ENCODE measurements at places on chromosomes 11 and 22.

DNA sequence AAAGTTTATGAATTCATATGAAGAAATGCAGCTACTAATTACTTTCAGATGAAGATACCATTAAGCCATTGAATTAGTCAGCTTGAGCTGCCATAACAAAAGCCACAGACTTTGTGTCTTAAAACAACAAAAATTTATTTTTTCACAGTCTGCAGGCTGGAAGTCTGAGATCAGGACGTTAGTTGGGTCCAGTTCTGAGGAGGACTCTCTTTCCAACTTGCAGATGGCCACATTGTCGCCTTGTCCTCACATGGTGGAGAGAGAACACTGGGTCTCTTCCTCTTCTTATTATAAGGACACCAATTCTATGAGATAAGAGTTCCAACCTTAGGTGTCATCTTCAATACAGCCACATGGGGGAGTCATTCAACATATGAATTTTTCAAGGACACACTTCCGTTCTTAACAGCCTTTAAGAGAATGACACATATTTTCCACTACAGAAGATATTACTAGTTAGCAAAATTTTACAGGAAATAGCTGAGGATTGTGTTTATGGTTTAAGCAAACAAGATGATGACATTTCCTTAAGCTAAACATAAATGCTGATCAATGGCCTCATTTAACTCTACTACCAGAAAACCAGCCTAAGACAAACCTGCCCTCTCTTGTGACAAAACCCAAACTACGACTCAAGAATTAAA is 56.0 kb downstream of the DCUN1D5 start:
- DNase-seq: peak; percentile 27

GRCh38 chr11:88310246-88310645 is 27.3 kb downstream of the CTSC start:
- no peak for DNase-seq

DNA sequence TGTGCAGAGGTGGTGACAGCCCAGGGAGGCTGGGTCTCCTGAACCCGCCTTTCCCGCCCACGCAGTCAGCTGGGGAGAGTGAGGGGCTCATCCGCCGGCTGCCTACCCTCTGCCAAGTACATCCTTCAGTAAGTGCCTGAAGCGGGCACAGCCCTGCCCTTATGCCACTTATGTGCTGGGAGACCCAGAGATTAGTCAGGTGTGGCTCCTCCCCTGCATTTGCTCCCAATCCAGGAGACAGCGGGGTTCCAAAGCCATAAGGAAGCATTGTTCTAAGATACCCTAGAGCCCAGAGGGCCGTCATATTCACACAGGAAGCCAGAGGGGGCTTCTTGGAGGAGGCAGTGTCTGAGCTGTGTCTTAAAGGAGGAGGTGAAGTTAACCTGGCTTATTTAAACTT is 5.8 kb upstream of the PPP6R3 start:
- no peak for DNase-seq

- DNase-seq: no peak
Measured at GRCh38 chr11:105241136-105241535, 101.6 kb upstream of the CARD18 start.

DNA sequence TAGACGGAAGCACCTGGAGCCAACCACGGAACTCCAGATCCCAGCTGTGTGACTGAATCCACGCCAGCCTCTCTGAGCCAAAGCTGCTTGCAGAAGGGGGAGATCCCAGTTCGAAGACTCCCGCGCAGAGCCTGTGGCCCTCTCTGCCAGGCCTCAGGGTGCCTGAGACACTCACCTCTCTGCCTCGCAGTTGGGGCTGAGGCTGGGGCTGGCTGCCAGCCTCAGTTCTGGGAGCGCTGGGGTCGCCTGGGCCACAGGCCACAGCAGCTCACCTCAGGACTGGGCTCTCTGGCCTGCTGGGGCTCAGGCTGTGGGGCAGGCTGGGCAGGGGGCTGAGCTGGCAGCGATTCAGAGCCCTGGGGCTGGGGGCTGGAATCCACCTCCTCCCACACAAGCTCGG is 8.2 kb upstream of the IGF2 start:
- no peak for DNase-seq

DNA sequence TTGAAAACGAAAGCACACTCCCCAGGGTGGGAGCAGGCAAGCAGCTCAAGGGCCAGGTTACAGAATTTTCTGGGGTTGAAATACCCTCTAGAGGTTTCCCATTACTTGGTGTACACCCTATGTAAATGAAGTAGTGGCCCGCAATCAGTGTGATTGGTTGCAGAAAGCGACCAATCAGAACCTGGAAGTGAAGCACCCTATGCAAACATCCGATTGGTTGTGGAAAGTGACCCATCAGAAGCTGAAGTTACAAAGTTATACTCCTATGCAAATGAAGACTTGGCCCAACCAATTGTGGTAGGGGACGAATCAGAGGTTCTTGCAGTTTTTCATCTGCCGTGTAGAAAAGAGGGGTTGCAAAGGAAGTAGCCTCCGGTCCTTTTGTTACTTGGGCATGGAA is 19.2 kb downstream of the PRR5 start:
- no peak for DNase-seq

DNA sequence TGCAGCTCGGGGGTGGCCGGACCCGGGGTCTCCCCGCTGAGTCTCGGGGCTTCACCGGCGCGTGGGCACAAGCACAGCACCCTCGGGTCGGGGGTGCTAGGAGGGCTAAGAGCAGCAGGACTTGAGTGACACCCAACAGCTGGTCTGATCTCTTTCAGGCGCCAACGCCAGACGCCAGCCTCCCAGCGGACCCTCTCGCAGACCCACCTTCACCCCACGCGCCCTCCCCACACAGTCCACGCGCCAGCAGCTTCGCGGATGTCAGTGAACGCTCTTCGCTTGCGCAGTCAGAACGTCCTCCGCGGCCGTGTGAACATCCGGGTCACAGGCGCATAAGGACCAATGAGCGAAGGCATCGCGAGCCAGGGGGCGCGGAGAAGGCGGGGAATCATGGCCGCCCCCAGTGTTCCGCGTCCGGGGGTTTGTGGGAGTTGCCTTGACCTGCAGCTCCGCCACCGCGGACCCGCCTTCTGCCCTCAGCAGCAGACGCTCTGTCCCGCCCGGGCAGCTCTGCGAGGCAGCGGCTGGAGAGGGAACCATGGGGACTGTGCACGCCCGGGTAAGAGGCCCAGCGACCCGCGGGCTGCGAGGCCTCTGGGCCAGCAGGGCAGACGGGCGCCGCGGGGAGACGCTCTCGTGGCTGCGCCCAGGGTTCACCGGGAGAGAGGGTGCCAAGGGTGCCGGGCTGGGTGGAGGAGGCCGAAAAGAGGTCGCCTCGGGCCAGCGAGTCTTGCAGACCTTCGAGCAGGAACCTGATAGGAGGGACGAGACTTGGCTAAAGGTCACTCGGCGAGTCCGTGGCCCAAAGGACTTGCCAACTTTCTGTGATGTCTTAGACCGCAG is at the start of gene SAMM50:
Gene SAMM50 (plus strand): TSS at position 403 of the 843 bp plus-strand sequence. CDS start 136 bp downstream, at position 539.
- DNase-seq: peak; percentile 87

DNA sequence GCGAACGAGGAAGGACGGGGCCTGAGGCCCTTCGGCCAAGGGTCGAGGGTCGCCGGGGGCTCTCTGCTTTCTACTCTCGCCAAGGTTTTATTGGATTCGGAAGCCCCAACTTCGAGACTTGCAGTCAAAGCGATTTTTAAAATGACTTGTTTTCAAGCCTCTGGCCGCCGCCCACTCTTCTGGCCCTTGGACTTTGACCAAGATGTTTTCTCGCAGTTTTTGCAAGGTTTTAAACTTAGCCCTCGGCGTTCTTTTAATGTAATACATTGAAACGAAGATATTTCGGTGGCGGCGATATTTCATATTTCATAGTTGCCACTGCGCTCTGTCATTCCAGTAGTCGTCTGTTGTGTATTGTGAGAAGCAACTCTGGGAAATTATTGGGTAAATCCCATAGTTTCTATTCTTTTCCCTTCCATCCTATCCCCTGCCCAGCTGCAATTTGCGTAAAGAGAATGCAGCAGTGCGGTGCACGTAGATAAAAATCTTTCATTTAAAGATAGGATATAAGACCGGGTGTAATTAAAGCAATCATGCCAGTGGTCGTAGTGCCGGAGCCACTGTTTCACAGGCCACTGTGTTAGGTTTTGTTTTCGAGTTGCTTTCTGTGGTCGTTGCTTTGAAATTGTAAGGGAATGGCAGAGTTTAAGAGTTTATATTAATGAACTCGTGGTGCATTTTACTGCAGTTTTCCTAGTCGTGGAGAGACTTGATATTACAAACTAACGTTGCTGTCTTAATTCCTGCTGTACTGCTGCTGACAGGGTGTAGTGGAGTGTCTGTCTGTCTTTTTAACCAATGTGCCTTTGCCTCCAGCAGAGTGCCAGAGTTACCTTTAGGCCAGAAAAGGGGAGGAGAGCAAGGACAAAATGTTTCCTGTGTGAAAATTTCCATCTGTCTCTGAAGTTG is 702 bp downstream of the BIRC2 start:
- no peak for DNase-seq

DNA sequence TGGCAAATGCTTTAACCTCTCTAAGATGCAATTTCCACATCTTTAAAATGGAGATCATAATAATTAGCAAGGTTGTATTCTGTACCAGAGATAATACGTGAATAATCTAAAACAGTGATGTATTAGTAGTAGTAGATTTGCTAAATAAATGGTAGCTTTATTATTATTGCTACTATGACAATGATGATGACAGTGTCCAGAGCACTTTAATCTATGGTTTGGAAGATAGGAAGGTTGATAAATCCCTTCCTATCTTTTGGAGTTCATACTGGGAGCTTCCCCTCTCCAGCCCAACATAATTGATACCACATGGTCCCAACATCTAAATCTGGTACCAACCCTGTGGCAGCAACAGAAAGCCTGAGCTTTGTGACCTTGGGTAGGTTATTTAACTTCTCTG is 267.8 kb downstream of the FAT3 start:
- DNase-seq: no peak

DNA sequence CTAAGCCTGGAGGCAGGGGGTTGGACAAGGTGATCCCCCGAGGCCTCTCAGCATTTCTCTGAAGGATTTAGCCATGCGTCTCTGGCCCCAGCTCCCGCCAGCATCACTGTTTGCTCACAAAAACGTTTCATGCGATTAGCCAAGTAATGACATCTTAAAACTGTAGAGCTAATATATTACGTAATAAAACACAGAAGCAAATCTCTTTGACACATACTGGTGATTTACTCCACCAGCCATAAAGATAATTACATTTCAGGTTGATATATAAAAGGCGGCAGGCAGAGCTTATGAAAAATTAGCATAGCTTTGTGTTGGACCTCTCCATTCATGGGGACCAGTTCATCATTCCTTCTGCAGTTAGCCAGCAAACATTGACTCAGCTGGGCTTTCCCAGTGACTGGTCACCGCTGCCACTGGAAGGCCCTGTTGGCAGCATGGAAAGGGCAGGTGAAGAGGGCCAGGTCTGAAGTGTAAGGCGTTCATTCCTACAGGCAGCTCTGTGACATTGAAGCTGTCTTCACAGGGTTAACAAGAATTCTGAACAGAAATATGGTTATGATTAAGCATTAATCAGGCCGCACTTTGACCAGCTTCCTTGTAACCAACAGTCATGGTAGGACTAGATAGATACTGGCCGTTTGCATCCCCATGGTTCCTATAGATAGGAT is 150.3 kb downstream of the NECTIN1 start:
- DNase-seq: no peak

DNA sequence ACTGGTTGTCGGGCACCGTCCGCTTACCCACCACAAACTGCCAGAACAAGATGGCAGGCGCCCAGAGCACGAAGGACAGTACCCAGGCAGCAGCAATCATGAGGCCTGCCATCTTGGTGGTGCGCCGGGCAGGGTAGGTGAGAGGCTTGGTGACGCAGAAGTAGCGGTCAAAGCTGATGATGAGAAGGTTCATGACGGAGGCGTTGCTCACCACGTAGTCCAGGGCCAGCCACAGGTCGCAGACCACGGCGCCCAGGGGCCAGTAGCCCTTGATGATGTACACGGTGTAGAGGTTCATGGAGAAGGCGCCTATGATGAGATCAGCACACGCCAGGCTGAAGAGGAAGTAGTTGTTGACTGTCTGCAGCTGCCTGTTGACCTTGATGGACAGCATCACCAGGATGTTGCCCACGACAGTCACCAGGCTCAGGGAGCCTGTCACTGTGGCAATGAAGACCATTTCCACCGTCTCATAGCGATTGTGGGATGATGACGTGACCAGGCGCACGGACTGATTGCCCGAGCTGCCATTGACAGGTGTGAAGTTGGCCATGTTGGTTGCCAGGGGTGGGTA is 4.6 kb downstream of the MDK start:
- no peak for DNase-seq

DNA sequence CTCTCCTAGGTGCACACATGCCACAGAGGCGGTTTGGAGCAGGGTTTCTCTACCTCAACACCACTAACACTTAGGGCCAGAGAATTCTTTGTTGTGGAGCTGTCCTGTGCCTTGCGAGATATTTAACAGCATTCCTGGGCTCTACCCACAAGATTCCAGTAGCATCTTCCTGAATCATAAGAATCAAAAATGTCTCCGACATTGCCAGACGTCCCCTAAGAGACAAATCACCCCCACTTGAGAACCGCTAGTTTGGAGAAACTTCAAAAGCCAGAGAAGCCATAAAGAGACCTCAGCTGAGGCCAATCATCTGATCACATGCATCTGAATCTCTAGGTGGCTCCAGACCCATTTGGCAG is 16.1 kb downstream of the MFNG start:
- DNase-seq: no peak

GRCh38 chr11:115682888-115683287 is 178.7 kb upstream of the CADM1 start:
- DNase-seq: no peak

DNA sequence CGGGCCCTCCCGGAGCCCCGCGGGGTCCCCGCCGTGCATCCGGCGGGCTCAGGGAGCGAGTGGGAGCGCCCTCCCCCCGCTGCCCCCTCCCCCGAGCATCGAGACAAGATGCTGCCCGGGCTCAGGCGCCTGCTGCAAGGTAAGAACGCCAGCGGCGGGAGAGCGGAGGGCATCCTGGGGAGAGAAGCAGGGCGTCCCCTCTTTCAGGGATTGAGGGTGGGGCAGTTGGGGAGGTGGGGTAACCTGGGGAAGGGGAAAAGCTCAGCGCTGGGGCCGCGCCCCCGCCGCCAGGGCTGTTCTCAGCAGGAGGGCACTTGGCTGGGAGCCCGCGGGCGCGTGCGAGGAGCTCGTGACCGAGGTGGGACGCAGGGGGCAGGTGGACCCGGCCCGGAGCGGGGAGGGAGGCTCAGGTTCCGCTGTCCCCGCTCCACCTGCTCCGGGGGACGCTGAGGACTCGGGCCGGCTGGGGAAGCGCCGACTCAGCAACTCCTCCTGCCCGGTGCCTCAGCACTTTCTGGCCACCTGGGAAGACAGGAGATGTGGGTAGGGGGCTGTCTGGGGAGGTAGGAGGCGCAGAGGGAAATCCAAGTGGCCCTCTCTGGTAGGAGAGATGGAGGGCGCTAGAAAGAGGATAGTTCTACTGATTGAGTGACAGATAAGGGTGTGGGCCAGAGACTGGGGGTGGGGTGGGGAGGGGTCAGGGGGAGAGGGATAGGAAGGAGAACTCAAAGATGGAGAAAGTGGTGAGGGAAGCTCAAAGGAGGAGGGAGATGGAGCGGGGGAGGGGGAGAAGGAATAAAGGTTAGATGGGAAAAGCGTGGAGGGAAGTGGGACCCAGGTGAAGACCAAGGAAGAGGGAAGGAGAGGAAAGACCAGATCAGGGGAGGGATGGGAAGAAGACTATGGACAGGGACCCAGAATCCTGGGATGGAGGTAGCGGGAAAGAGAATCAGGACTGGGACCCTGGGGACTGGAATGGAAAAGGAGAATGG is 726 bp downstream of the RTN4RL2 start:
- no peak for DNase-seq
